Posterior vena cava (tissue), 2 donors: ENCODE measurements at places on chromosomes 3 and 15.
A peak's percentile ranks its signal among the peaks of the same experiment; 100 is the strongest.

- DNase-seq = no peak
Observed at GRCh38 chr15:89399238-89400115, 64.9 kb upstream of the POLG start.

- DNase-seq = no peak
Observed at GRCh38 chr3:174170248-174170647, 688.9 kb upstream of the NAALADL2 start.

DNA sequence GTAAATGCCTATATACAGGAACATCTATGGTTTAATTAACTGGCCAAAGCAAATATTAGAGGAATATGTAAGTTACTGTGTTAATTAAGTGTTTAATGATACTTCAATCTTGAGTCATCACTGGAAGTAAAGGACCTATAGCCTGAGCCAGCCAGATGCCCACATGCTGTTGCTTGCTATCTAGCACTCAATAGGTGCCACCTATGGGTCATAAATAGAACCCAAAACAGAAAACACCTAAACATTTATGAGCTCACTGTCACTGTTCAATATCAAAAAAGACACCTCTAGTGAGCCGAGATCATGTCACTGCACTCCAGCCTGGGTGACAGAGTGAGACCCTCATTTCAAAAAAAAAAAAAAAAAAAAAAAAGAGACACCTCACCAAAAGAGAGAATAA lies 48.4 kb upstream of the IP6K2 start:
- no peak for DNase-seq

DNA sequence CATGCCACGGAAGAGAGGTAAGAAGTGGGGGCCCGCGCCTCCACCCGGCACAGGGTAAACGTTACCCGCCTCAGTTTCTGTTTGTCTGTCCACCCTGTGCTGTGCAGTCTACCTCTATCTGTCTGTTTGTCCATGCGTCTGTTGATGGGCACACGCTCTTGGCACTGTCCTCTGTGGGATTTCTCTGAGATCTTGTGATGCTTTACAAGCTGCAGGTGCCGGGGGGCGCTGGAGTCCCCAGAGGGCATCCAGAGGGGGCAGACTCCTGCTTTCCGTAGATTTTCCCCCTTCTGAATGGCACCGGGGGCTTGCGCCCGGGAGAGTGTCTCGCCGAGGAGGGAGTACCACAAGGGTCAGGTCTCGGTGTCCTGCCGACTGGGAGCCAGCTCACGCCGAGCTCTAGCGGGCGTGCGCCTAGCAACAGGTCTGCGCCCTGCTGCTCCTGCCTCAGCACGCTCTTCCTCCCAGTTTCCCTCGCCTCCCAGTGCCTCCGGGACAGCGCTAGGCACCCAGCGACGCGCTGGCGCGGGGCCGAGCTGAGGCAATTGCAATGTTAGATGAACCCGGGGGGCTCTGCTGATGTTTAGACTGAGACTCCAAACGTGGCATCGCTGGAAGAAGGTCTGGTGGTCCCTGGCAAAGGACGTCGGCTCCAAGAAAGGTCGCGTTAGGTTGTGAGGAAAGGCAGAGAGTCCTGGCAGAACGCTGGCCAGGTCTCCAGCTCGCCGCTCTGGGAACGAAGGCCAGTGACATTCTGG lies 667 bp downstream of the CEMIP start:
- no peak for DNase-seq

DNA sequence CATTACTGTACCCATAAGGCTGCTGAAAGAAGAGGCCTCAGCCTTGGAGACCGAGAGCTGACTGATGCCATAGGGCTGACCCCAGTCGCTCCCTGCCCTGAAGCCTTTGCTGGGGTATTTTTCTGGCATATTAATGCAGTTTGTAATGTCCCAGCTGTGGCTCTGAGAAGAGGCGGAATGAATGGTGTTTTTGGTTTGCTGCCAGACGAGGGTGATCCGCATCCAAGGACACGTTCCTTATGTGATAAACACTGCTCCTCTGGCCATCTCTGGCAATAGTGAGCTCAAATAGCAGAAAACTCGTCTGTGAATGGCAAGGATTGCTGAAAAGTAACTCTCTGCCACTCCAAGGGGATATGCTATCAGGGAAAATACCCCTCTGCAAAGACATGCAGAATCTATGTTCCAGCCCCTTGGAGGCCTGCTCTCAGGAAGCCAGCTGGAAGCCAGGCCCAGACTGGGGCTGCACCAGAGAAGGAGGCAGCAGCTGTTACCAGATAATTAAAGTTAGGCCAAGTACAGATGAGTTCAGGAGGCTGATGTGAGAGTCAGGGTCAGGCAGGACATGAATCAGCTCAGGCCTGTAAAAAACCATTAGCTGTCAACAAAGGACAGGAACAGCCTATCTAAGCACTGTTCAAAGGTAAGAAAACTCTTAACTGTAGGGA lies 28.9 kb upstream of the KLHL6 start:
- no peak for DNase-seq

DNA sequence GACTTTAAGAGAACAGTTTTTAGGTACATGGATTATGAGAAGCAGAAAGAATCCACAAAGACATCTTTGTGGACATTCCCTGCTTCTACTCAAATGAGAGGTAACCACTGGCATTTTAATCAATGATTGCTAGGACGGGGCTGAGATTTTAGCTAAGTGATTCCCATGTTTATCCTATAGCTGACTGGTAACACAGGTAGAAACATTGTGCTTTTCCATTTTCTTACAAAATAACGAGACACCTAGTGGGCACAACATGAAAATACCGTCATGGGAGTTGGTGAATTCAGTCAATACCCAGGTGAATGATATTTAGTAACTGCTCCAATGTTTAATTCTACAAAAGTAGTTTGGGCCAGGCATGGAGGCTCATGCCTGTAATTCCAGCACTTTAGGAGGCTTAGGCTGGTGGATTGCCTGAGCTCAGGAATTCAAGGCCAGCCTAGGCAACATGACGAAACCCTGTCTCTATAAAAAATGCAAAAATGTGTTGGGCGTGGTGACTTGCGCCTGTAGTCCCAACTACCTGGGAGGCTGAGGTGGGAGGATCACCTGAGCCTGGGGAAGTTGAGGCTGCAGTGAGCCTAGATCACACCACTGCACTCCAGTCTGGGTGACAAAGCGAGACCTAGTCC lies 37.2 kb upstream of the DENND4A start:
- no peak for DNase-seq

DNA sequence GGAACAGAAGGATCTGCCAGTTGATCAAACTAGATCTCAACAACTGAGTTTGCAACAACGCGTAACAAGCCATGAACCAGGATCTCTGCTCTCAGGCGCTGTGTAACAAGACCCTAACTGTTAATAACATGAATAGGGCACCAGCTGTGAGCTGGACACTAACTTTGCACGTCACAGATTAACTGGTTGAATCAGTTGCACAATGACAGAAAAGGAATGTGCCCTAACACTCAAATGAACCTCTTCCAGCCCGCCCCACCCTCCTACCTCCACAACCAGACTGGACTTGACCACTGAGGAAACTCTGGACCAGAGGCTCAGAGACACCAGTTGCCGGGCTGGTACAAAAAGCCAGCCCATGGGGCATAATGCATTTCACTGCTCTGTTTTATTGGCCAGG lies 34.3 kb downstream of the MCF2L2 start:
- DNase-seq = no peak

GRCh38 chr15:77870195-77871065 lies 207.1 kb downstream of the TBC1D2B start:
- peak; percentile 87 for DNase-seq

GRCh38 chr3:49674497-49674983 lies 389 bp downstream of the APEH start:
- DNase-seq = no peak

- no peak for DNase-seq
Observed at GRCh38 chr15:96497951-96498350, 167.5 kb downstream of the NR2F2 start.

GRCh38 chr3:144590854-144591253 lies 619.2 kb downstream of the DIPK2A start:
- no peak for DNase-seq

GRCh38 chr3:38210141-38210757 lies 44.9 kb downstream of the OXSR1 start:
- DNase-seq = no peak

GRCh38 chr3:119796368-119796767 lies 14.5 kb downstream of the NR1I2 start:
- no peak for DNase-seq

DNA sequence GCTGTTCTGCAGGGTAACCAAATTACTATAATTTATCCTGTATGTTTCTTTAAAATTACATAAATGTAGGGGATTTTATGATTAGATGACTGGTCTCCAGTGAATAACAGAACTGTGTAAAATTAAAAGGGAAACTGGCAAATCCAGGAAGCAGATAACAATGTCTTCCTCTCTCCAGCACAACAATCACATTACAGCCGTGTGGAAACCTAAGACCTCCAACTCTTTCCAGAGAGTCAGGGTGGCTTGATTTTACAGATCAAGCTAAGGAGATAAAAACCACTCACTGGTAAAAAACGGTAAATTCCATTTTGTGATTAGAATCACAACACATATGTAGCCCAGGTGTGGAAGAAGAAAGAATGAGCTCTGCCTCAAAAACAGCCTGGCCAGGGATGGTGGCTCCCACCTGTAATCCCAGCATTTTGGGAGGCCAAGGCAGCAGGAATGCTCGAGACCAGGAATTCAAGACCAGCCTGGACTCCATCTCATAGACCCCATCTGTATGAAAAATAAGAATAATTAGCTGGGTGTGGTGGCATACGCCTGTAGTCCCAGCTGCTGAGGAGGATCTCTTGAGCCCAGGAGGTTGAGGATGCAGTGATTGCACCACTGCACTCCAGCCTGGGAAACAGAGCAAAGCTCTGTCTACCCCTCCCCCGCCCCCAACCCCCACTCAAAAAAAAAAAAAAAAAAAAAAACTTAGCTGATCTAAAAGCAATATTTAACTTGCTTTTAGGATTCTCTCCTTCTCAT lies 29.0 kb downstream of the IL17RD start:
- DNase-seq = no peak

GRCh38 chr3:55030938-55031337 lies 103.1 kb upstream of the LRTM1 start:
- no peak for DNase-seq

GRCh38 chr15:98860281-98861041 lies 147.1 kb downstream of the PGPEP1L start:
- DNase-seq = no peak

GRCh38 chr15:80572337-80572736 lies 122.8 kb upstream of the ABHD17C start:
- no peak for DNase-seq

GRCh38 chr3:123798550-123798949 lies 85.6 kb downstream of the MYLK start:
- no peak for DNase-seq

DNA sequence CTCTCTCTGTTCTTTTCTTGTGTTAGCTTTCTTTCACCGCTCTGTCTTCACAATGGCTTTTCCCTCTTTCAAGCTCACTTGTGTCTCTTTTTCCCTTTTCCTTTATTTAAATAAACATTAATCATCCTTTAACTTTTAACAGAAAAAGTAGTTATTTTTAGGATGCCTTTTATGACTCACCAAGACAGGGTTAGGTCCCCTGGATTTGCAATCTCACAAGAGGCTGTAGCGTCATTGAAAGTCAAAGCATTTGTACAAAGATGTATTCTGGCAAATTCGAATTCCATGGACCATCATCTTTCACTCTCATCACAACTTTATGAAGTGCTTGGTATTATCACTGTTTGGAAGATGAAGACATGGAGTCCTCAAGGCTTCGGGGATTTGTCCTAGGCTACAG lies 34.8 kb upstream of the MCTP2 start:
- no peak for DNase-seq

DNA sequence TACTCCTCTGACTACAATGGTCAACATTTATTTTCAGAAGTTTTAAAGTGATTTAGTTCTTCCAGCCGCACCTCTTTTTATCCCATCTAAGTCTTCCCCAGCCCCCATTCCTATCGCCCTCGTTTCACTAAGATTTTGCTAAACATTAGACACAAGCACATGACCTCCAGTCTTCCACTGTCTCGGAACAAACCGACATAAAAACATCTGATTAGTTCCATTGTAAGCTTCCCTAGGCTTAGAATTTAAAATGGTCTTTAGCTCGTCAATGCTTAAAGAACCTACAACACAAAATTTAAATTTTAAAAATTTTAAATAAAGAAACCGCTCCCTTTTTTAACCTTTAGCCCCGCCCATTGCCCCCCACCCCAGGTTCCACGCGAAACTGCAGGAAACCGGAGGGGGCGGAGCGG lies 284 bp upstream of the TSC22D2 start:
- DNase-seq = no peak

DNA sequence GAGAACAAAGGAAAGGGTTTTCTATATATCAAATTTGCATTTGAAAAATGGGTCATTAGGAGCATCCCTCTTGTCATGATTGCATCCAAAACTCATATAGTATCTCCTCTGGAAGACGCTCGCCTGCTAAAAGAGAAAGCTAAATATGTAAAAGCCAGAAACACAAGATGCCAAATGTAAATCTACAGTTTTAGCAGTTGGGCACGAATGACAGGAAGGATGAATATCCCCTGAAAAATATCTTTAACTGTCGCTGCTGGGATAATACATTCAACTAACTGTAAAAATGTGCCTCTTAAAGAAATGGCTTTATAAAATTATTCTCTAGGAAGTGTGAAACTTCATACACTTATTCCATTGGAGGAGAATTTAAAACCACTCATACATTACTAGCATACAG lies 101.7 kb downstream of the DCLK3 start:
- no peak for DNase-seq

DNA sequence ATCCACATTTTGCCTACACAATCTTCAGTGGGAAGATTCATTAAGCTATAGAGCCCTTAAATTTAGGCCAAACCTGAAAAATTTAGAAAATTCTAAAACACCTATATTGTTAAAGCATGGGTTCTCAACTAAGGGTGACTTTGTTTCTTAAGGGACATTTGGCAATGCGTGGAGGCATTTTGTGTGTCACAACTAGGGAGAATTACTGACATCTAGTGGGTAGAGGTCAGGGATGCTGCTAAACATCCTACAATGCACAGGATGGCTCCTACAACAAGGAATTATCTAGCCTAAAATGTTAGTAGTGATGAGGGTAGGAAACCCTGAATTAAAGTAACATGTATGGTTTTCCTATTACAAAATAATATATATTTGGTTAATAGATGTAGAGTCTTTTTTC lies 55.8 kb downstream of the TBC1D5 start:
- DNase-seq = no peak

DNA sequence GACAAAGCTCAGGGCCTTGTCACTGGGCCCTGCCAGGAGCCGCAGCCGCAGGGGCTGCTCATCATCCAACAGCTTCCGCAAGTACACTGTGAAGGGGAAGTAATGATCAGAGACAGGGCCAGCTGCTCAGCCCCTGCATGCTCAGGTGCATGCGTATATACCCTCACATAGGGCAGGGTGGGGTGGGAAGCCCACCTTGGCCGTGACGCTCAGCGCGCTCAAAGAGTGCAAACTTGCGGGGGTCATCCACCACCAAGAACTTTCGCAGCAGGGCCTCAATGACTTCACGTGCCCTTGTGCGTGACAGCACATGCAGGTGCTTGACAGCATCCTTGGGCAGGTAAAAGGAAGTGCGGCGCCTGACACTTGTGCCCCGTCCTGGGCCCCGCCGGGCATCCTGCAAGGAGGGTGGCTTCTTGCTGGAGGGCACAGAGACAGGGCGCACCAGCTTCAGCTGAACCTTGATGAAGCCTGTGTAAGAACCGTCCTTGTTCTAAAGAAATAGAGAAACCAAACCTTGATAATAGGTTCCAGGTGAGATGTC lies 3.4 kb upstream of the TUSC2 start:
- DNase-seq = no peak

GRCh38 chr3:118080889-118081288 lies 953.8 kb downstream of the IGSF11 start:
- no peak for DNase-seq

- DNase-seq = no peak
Observed at GRCh38 chr3:153944084-153944483, 177.1 kb upstream of the ARHGEF26 start.

GRCh38 chr15:76116138-76116885 lies 56.5 kb downstream of the TMEM266 start:
- no peak for DNase-seq
